ENCODE measurements at places on chromosomes 2 and 18.

DNA sequence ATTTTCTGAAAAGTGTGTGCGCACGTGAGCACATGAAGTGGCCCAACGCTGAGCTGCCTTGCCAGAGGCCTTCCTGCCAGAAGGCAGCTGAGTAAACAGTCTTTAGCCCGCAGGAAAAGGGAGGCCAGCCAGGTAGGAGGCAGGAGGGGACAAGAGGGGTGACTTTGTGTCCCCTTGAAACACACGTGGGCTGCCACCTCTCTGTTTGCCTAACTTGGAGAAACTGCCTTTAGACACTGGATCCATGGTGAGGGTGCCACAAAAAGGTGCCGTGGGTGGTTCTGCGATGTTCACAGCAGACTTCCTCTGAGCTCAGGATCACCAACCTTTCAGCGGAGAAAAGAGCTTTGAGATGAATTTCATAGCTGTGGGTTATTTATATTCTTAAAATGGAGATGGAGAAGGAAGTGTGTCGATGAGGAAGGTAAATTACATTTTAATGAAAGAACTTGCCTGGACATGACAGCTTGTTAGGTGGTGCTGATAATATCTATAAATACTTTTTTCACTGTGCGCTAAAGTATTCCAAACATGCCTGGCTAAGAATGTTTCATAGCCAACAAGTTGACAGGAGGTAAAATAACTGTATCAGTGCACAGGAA, 36.6 kb upstream of the ASB1 start:
- DNase-seq: no peak

DNA sequence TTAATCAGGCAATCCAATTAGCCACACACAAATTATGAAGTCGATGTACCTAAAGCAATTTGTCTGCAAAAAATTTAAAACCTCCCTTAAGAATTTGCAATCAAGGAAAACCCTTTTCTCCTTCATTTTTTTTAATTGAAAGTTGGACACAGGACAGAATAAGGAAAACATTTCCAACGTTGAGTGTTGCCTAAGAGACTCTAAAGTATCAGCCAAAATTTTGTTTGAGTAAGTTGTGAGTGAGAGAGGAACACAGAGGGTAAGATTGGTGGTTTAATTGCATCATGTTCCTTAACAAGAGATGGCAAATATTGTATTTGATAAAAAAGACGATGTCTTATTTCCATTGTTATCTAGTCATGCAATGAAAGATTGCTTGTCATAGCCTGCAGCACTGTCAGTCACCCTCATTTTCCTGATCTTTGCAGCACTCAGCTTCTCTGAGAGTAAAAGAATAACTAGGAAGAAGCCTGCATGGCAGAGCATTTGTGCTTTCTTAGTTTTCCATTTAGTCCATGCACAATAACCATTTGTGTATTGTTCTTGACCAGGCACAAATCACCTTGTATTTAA, 115.5 kb downstream of the ICOS start:
- no peak for DNase-seq

GRCh38 chr2:65316072-65316471, 88.4 kb downstream of the ACTR2 start:
- no peak for DNase-seq

GRCh38 chr2:210551001-210551400, 5.4 kb upstream of the CPS1 start:
- no peak for DNase-seq

- DNase-seq: no peak
Observed at GRCh38 chr18:12968619-12969018, 20.8 kb downstream of the SEH1L start.

GRCh38 chr2:96389736-96390135, 54.2 kb downstream of the NCAPH start:
- no peak for DNase-seq

DNA sequence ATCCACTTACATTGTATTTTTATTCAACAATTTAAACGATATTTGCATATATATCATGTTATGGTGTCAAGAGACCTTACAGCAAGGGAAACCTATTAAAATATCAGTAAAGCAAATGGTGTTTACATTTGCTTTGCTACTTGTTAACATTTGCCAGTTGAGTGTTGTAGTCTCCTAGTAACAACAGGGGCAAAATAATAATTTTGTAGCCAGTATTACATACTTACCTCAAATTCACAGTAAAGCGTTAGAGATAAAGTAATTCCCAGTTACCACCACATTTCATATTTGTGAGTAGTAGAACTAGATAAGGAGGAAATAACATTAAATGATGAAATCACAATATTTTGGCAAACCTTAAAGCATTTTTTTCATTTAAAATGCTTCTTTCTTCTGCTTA, 71.3 kb downstream of the FASTKD2 start:
- DNase-seq: no peak

Measured in cortex of kidney (tissue), 1 donor.